Thyroid gland (tissue), 4 donors: ENCODE measurements at places on chromosomes 13 and 19.

DNA sequence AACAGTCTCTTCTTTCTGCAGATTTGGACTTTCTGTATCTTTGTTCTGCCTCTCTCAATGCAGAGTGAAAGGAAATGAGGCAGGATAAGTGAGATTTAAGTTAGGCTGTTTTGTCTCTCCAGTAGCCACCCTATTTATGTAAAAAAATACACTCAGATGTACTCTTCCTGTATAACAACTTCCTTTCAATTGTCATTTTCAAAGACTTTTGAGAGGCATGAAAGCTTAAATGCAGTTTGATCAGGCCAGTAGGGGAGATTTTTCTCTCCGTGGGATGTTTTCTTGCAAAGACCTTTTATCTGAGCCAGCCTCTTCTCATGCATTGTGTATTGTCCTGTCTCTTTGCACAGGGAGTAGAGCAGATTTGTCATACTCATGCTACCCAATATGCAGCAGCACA is 166.8 kb downstream of the SLITRK5 start:
- no peak for DNase-seq

GRCh38 chr13:26813321-26813979 is 52.9 kb upstream of the GPR12 start:
- DNase-seq: no peak

- peak; percentile 23 for DNase-seq
These were observed 9.8 kb downstream of the ZSWIM4 start for GRCh38 chr19:13804830-13805683.

- peak; percentile 70 for DNase-seq
These were observed 4.3 kb upstream of the C5AR1 start for GRCh38 chr19:47305309-47305751.

- no peak for DNase-seq
These were observed 7.1 kb downstream of the AKAP8 start for GRCh38 chr19:15372470-15372869.

DNA sequence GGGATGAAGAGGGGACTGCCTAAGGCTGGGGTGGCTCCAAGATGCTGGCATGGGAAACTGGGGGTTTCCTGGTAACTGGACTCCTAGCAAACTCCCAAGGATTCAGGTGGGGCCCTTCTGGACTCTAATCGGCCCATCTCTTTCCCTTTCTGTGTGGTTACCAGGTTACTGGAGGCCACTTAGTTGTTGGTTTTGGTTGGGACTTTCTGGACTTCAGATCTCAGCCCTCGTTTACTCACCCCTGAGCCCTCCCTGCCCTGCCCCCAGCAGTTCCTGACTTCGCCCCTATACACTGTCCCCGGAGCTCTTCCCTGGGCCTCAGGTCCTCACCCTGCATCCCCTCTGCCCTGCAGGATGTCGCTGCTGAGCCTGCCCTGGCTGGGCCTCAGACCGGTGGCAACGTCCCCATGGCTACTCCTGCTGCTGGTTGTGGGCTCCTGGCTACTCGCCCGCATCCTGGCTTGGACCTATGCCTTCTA is 328 bp downstream of the CYP4F12 start:
- no peak for DNase-seq

DNA sequence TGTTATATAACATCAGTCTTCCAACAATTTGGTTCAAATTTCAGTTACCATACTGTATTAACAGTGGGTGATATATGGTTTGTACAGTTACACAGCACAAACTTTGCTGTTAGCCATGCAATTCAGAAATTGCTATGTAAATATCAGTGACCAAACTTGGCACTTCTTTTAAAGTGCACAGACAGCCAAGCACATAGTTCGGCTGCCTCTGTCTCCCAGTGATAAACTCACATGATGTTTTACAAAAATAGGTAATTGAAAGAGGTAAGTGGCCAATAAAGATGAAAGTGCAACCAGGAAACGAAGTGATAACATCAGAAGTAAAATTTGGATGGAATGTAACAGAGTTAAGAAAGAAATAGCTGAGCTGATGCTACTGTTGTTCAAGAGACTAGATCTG is 143.9 kb downstream of the PCDH9 start:
- no peak for DNase-seq

DNA sequence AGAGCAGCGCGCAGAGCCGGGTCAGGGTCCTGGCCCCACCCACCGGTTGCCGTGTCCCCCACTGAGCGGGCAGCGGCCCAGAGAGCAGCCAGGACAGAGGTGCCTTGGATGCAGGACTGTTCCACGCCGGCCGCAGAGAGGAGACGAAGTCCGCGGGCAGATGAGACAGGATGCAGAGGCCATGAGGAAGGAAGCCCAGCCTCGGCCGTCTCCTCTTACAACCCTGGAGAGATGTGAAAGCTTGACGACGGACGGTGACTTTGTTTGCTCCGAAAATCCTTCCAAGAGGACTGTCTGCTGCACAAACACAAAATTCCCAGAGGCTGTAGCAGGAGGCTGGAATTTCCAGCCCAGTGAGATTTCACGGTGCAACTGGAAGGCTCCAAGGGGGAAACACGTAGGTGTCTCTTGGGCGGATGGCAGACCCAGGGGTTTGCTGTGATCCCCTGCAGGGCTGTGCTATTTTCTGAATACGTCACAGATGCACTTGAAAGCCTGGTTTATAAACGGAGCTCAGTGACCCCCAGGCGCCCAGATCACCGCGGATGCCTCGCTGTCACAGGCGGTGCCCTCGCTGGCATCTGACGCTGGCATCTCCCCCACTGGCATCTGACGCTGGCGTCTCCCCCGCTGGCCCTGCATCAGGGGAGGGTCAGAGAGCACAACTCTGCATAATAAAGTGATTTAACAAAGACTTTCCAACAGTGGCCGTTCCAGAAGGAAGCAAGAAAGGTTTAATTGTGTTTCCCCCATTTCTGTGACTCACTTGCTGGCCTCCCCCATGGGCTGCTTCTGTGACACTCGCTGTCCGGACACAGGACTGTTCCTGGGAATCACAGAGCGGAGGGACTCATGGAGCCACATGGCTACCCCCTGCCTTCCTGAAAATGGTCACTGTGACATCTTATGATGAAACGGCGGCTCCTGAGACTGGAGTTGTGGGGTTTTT is 62.0 kb upstream of the C13orf46 start:
- no peak for DNase-seq

- no peak for DNase-seq
These were observed 556 bp downstream of the CACTIN start for GRCh38 chr19:3625996-3626472.

DNA sequence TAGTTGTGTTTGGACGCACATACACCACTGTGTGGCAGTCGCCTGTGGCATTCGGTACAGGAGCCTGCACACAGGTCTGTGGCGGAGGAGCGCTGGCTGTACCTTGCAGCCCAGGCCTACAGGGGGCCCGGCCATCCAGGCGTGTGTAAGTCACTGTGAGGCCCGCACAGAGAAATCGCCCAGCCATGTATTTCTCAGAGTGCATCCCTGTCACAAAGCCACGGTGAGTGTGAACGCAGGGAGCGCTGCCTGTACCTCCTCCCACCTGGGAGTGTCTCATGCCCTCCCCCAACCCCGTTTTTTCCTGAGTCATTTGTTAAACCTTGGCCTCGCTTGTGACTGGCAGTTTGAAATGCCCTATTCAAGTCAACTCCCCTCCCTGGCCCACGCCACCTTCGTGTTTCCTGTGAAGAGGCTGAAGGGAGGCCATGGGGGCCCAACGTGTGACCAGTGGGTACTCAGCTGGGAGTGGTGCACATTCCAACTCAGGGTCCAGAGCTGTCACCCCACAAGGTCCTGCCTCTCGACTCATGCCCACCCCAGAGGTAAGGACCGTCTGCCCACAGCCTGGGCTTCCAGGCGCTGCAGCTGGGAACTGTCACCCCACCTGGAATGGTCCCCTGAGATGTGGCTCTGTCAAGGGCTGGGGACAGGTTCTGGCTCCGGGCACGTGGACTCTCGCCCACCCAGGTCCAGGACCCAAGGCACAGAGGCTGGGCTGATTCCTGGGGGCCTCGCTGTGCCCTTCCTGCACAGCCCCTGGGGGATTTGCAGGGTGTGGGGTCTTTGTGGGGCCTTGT is 11.6 kb upstream of the RASA3 start:
- DNase-seq: no peak

DNA sequence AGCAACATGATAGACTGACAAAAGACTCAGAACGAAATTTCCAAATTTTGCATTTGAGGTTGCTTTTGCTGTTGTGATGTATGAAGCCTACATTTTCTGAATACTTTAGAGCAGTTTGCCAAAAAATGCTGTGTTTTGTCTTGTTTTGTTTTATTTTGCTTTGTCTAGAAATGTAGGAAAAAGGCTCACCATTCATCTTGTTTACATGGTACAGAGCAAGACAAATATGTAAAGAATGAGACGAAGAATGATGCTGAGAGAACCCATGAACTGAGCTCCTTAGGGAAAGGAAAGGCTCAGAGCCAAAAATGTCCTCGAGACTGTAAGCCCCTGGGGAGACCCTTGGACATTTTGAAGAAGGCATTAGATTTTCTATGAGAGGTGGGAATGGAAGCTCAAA is 6.8 kb upstream of the SPART start:
- DNase-seq: no peak

- no peak for DNase-seq
These were observed 2.4 kb downstream of the SHANK1 start for GRCh38 chr19:50717026-50717723.

- DNase-seq: no peak
These were observed 15.5 kb downstream of the HDGFL2 start for GRCh38 chr19:4487572-4487971.

GRCh38 chr19:54518844-54519243 is 16.2 kb downstream of the LAIR2 start:
- no peak for DNase-seq

GRCh38 chr19:39436350-39436716 is 584 bp upstream of the RPS16 start:
- no peak for DNase-seq

GRCh38 chr19:39915101-39915847 is 19.2 kb downstream of the FCGBP start:
- peak; percentile 30 for DNase-seq

- no peak for DNase-seq
These were observed 66.6 kb upstream of the C1QTNF9B start for GRCh38 chr13:23963947-23964346.

DNA sequence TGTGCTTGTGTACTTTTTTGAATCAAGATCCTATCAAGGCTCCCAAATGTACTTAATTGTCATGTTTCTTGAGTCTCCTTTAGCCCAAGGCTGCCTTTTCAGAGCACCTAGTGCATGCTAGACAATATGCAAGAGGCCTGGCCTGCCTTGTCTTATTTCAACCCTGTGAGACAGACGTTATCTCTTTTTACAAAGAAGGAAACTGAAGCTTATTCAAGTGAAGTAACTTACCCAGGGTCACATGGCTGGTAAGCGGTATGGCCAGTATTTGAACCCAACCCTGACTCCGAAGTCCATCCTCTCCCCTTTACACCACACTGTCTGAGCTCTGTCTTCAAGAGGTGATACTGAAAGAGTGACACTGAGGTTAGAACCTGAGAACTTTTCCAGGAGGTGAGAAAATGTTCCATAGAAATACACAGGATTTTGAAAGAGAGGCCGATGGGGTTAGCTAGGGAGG is 505.1 kb downstream of the FOXO1 start:
- no peak for DNase-seq

- DNase-seq: no peak
These were observed 10.3 kb downstream of the ZNF480 start for GRCh38 chr19:52307275-52307674.

DNA sequence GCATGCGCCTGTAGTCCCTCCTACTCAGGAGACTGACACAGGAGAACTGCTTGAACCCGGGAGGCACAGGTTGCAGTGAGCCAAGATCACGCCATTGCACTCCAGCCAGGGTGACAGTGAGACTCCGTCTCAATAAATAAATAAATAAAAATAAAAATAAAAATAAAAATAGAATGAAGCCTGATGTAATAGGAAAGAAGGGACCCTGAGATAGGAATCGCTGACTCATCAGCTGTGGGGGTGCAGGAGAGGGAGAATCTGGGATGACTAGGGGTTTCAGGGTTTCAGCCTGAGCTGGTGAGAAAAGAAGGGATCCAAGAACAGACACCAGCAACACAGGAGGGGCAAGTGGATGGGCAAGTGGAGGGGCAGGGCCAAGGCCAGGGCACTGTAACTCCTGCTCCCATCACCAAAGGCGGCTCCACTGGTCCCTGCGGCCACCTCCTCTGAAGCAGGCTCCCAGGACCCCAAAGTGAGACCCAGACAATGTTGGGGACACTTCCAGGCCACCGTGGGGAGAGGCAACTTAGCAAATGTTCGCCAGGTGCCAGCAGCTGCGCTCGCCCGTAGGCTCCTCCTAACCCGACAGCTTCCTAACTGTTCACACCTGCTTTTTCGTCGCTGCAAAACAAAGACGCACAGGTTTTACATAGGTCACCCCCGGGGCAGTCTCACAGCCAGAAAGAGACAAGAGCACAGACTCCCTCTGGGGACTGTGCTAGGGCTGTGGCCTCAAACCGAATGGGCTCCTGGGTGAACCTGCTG is 1.2 kb downstream of the HAUS8 start:
- DNase-seq: no peak

- DNase-seq: peak; percentile 23
These were observed 245.4 kb downstream of the SHISA2 start for GRCh38 chr13:25806264-25806974.

DNA sequence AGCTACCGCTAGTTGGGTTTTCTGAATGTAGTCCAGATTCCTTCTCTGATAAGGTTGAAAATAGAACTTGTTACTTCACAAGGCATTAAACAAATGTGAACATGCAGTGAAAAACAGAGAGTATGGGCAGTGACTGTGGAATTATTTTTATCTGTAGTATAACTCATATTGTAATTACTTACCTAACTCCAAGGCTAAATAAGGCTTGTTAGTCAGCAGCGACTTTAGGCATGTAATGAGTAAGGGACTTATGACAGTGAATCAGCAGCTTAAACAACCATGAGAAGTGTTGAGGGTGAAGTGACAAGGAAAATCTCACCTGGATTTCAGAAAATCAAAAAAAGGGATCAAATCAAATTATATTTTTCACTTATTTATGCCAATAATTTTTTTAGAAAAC is 1719.5 kb upstream of the MIR17HG start:
- no peak for DNase-seq

- no peak for DNase-seq
These were observed 68.5 kb upstream of the CLDN10 start for GRCh38 chr13:95484052-95484451.

DNA sequence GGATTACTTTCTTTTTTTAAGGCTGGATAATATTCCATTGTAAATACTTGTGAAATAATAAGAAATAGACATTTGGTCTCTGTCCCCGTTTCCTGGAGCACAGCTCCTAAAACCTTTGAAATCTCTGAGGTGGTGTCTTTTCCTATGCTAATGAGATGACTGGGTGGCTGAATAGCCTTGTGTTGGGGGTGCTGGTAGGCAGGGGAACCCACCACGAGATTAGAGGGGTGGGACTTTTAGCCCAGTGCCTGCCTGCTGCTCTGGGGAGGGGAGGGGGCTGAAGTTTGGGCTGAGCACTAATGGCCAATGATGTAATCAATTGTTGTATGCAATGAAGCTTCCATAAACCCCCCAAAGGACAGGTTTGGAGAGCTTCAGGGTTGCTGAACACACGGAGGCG is 175.7 kb downstream of the FGF9 start:
- DNase-seq: no peak
